Liver (tissue), 10 donors: ENCODE measurements at places on chromosomes 7 and 10. TPM values are rescaled to one million over a fixed set of nuclear protein-coding genes. Genes with fewer than 3 reads are reported as not detected.

DNA sequence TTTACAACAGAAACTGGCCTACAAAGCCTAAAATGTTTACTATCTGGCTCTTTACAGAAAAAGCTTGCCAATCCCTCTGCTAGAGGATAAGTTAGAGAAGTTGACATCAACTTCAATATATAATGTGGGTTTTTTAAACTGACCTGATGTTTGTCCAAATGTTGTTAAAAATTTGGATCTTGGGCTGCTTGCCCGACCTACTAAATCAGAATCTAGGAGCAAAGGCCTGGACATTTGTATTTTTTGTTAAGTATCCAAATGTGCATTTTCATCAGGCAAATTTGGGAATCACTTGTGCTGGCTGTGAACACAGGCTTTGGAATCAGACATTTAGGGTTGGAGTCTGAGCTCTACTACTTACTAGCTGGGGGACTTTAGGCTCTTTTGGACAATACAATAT is 252.7 kb upstream of the CSTF2T start:
- no peak for DNase-seq

Gene ANKRD61
- 0.42 TPM for polyA plus RNA-seq

GRCh38 chr7:2097492-2097891 is 135.3 kb downstream of the MAD1L1 start:
- no peak for DNase-seq

DNA sequence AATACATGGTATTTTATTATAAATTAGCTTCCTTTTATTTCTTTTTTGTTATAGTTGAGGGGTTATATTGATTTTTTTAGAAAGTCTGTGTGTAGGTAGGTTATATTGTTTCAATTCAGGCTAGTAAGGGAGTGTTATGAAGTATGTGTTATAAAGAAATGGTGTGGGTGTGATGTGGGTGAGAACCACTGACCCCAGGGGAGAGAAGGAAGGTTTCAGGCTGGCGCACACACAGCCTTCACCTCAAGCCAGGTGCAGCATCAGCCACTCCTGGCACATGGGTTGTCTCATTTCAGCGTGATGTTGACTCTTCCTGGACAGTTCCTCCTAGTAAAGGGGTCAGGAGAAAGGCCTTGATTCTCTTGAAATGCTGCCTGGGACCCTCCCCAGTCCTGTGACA is 291.3 kb downstream of the POU6F2 start:
- no peak for DNase-seq

DNA sequence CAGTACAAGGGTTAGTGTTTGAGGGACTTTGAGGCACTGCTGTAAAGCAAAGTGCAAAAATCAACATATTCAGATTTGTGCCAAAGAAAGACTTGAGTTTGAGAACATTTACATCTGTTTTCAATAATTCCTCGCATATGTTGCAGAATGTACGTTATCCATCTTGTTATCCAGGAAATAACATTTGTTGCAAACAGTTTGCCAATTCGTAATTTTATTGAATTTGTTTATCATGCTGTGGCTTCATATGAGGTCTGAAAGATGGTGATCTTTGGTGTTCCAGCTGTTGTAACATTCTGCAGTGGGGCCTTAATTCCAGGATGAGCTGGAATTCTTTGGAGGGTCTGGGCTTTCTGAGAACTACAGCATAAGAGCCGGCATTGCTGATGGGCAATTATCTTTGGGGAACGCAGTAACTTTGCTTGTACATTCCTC is 396.2 kb downstream of the LRMDA start:
- DNase-seq, result no peak

- DNase-seq, result no peak
Observed at GRCh38 chr10:85641479-85642009, 725.1 kb downstream of the GRID1 start.

GRCh38 chr7:145645135-145645515 is 471.5 kb upstream of the CNTNAP2 start:
- no peak for DNase-seq

GRCh38 chr7:30028216-30028748 is at the start of gene PLEKHA8:
TSS of gene PLEKHA8 (plus strand) at chr7:30028412. CDS start at chr7:30028763, 351 bp downstream.
- peak; percentile 97 for DNase-seq

DNA sequence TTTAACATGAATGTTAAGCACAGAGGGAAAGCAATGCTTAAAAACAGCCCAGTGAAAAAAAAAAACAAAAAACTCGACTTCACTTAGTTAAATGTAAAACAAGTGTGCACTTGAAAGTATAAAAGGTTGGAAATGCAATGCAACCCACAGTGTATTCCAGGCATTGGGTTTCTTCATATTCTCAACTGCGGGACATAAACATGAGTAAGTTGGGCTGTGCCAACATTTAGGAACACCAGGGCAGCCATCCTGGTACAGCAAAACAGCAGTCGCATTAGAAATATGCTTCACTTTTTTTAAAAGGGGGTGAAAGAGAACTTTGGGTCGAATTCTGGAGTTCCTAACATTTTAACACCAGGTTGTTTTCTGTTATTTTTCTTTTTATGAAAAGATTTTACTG is 937 bp downstream of the STEAP1 start:
- DNase-seq, result no peak

DNA sequence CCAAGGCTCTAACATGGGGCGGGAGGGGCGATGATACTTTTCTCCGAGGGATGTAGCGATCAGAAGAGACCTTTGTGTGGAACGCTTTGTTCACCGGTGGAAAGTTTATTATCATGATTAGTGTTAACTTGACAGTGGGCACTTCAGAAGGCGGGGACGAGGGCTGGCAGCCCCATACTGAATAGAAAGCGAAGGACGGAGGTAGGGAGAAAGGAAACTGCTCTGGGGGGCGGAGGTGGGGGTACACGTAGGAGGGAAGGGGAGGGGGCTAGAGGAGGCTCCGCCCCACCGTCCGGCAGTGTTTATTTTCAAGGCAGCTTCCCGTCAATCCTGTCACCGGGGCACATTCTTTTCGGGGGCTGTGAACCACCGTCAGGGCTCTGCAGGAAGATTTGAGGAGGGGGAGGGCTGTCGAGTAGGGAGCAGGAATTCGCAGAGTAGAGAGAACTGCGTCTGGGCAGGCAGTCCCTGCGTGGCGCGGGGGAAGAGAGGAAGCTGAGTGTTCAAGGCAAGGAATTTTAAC is 9.4 kb upstream of the NKX2-3 start:
- DNase-seq, result no peak

Gene FAM25G
- polyA plus RNA-seq, result not detected

Gene SORCS3
- polyA plus RNA-seq, result not detected

GRCh38 chr7:4015996-4016395 is 666.1 kb upstream of the FOXK1 start:
- peak; percentile 19 for DNase-seq

Gene TSPAN13
- 8.9 TPM for polyA plus RNA-seq

- no peak for DNase-seq
Observed at GRCh38 chr7:155223503-155223902, 74.2 kb upstream of the INSIG1 start.

DNA sequence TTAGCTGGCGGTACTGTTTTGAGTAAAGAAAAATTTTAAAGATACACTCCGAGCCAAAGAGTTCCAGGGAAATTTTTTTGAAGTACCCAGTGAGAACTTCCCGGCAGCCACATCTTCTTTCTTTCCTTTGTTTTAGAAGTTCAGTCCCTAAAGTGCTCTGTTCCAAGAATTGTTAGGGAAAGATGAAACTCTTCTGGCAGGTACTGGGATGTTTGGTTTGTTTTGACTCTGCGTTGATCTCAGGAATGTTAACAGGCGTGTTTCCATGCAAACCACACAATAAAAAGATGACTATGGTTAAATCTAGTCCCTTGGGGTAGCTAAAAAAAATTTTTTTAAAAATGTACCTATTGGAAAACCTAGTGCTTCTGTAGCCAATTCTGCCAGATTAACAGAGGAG is 224.7 kb upstream of the PHYHIPL start:
- no peak for DNase-seq

DNA sequence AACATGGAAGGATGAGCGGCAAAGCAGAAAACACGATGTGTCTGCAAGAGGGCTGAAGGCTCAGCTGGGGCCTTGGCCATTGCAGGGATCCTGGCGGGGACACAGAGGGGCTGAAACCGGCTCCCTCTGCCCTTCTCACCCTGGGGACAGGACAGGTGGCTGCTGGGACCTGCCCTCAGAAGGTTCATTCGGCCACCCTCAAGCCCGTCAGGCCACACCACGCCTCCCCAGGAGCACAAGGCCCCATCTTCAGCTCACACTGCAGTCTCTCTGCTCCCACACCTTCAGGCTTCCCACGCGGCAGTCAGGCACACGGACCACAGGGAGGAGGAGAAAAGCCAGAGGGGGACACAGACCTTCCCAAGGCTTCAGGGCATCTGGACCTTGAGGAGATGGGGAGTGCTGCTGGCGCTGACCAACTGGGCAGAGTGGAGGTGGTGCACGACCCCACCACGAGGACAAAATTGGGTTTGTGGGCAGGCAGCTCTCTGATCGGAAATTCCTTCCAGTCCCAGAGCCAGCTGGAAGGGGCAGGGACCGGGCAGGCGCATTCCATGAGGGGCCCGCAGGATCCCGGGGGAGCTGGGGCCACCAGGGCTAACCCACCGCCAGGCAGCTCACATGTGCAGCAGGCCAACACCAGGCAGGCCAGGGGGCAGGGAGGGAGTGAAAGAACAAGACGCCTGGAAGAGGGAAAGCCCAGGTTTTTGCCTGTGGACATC is 104.0 kb downstream of the MAD1L1 start:
- no peak for DNase-seq

Gene DRGX
- not detected for polyA plus RNA-seq

GRCh38 chr10:133224756-133225372 is 5.2 kb upstream of the UTF1 start:
- DNase-seq, result no peak

Gene ZFAND2A
- 53.3 TPM for polyA plus RNA-seq

- no peak for DNase-seq
Observed at GRCh38 chr7:92765725-92766124, 70.6 kb downstream of the CDK6 start.

GRCh38 chr10:117860823-117861222 is 185.9 kb downstream of the RAB11FIP2 start:
- no peak for DNase-seq
